ENCODE measurements at places on chromosomes 2 and 18.

- DNase-seq, result no peak
These were observed 514.1 kb downstream of the CPS1 start for GRCh38 chr2:211070547-211070946.

- DNase-seq, result no peak
These were observed 86.2 kb upstream of the SALL3 start for GRCh38 chr18:78893281-78894032.

DNA sequence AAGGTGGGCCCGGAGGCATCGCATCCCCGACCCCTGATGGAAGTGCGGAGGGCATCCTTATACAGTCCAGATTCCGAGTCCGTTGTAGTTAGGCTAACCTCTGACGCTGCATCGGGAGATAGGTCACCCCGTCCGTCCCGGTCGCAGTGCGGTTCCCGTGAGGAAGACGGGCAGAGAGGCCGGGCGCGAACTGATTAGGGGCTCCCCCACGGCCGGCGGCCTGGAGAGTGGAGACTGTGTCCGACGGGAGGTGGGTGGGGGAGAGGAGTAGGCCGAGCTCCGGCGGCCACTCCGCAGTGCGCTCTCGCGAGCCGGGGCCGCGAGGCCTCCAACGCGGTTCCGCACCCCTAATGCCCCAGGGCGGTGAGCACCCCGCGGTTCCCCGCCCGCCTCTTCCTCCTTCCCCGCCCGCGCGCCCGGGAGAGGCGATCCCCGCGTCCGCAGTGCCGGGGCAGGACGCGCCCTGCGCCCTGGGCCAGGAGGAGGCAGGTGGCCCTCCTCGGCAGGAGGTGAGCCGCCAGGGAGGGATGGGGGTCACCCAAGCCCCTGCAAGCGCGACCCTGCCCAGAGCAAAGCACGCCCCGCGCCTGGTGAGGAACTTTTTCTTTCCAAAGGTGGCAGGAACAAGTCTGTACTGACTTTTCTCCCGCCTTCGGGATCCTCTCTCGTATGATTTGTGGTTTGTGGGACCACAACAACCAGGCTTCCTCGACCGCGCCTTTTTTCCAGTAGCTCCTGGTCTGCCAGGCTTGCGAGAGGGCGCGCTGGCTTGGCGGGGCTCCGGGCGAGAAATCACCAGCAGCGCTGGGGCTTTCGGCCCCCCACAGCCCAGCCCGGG lies 1.4 kb upstream of the SP5 start:
- DNase-seq, result peak; percentile 28

GRCh38 chr18:68445668-68446426 lies 269.1 kb downstream of the TMX3 start:
- DNase-seq, result no peak

DNA sequence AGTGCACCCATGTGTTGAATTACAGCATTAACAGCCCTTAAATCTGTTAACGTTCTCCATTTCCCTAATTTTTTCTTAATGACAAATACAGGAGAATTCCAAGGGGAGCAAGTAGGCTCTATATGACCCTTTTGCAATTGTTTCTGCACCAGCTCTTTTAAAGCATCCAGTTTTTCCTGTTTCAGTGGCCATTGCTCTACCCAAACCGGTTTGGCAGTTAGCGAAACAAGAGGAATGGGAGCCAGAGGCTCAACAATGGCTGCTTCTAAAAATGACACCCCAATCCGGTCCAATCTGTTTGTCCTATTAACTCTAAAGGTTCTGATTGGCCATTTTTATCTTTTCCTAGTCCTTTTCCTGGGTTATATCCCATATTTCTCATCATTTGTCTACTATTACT lies 15.1 kb upstream of the SUCLG1 start:
- no peak for DNase-seq

- peak; percentile 30 for DNase-seq
These were observed 50.2 kb downstream of the TEX44 start for GRCh38 chr2:231642631-231643494.

All from endothelial cell (in vitro differentiated cells).